ENCODE measurements at places on chromosomes 11 and 22.

GRCh38 chr11:35618497-35619115 is 346 bp downstream of the FJX1 start:
- no peak for DNase-seq

DNA sequence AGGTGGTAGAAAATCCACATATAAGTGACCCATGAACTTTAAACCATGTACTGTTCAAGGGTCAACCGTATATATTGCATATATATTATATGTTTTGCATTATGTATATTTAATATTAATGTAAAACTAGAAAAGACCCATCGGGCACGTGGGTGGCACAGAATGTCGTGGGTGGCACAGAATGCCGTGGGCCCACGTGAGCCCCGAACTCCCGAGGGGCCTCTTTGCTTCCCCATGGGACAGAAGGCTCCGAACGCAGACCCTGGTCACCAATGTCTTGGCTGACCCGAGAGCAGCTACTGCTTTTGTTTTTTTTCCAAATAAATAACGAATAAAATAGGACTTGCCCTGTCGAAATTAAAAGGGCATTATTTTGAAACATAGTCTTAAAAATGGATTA is 415.4 kb downstream of the BRD1 start:
- no peak for DNase-seq

DNA sequence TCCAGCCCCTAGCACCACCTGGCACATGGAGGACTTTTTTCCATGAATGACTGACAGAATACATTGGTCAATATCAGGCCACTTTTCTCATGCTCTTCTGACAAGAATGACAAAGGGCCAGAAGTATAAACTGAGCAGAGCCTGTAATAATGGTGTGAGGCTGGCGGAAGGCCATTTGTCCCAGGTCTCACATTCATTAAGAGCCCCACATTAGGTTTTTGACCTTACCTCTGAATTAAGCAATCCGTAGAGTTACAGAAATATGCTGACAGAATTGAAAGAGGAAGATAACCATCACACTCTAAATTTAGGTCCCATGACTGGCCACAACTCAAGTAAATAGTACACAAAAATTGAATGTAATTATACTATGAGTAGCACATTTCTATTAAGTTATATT is 55.2 kb downstream of the SYT9 start:
- DNase-seq: no peak

GRCh38 chr22:45210577-45210976 is 30.1 kb downstream of the KIAA0930 start:
- no peak for DNase-seq

- DNase-seq: no peak
Measured at GRCh38 chr22:47600281-47600680, 837.8 kb downstream of the TBC1D22A start.

GRCh38 chr11:9002920-9003572 is 755 bp downstream of the NRIP3 start:
- DNase-seq: no peak

DNA sequence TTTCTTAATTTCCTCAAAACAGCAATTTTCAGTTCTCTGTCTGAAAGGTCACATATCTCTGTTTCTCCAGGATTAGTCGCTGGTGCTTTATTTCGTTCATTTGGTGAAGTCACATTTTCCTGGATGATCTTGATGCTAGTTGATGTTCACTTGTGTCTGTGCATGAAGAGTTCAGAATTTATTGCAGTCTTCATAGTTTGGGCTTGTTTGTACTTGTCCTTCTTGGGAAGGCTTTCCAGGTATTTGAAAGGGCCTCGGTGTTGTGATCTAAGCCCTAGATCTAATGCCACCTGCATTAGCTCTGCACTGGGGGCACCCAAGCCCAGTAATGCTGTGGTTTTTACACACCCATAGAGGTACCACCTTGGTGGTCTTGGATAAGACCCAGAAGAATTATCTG is 228.9 kb downstream of the GUCY1A2 start:
- no peak for DNase-seq

- no peak for DNase-seq
Measured at GRCh38 chr11:76391811-76392475, 10.8 kb downstream of the GVQW3 start.

GRCh38 chr11:112971195-112971594 is 10.0 kb downstream of the NCAM1 start:
- DNase-seq: no peak

- DNase-seq: no peak
Measured at GRCh38 chr11:66708094-66708493, 20.9 kb downstream of the SPTBN2 start.

- peak; percentile 71 for DNase-seq
Measured at GRCh38 chr11:47399860-47400767, 8.3 kb upstream of the SLC39A13 start.

GRCh38 chr11:110022548-110022947 is 70.6 kb upstream of the ZC3H12C start:
- no peak for DNase-seq

- peak; percentile 46 for DNase-seq
Measured at GRCh38 chr11:69382131-69383128, 88.5 kb downstream of the MYEOV start.

DNA sequence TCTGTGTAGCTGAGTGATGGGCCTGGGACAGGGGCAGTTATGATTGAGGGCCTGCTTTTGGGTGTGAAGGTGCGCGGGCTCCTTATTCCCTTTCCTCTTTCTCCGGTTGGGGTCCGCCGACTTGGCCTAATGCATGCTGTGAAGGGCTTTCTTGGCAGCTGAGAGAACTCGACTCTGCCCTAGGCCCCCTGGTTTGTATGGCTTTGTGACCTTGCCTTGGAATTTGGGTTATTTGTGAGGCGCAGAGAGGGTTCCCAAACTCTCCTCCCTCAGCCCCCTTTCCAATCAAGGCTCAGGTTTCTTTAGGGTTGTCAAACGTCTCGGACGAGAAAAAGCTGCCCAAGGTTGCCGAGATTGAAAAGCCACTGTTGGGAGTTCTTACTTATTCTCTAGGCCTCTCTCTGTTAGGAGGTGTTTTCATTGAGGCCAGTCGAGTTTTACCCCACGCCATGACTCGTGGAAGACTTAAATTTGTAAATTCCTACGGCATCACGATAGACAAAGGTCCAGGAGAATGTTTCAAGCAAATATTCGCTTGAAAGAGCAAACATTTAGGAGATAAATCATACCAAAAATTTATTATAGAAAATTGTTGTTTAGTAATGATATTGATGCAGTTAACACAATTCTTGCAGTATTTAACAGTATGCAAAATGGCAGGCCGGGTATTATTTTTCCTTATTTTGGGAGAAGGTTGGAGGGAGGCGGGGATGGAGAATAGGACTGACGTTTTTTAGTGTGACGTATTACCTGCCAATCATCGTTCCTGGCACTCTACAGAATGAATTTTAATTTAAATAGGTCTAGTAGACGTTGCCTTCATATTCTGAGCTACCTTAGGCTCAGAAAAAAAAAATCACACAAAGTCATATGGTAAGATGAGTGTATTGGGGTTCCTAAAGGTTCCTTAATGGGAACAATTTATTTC is 689 bp downstream of the PDHX start:
- no peak for DNase-seq

- DNase-seq: no peak
Measured at GRCh38 chr11:3189196-3189843, 24.2 kb upstream of the OSBPL5 start.

DNA sequence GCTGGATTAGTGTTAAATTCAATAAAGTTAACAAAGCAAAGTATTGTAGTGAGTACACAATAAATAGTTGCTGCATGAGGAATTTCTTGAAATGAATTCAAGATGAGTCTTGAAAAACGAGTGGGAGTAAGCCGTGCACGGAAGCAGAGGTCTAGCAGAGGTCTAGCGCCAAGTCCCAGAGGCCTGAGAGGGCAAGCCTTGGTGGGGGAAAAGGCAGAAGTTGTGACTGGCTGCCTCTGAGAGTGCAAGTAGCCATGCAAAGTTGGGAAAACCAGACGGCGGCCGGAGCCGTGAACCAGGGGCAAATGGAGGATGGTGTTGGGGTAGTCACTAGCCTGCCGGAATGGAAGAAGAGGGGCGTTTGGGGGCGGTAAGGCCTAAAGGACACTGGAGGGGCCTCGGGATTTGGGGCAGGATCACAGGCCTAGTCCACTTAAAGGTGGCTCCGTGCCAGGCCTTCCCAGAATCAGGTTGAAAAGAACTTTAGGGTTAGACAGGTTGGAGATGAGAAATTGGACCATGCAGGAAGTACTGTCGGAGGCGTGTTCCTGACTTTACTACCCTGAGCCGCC is 379 bp upstream of the SLC3A2 start:
- no peak for DNase-seq

GRCh38 chr11:66904055-66904454 is 47.2 kb downstream of the LRFN4 start:
- DNase-seq: no peak

- no peak for DNase-seq
Measured at GRCh38 chr11:20754933-20755332, 85.5 kb downstream of the NELL1 start.

DNA sequence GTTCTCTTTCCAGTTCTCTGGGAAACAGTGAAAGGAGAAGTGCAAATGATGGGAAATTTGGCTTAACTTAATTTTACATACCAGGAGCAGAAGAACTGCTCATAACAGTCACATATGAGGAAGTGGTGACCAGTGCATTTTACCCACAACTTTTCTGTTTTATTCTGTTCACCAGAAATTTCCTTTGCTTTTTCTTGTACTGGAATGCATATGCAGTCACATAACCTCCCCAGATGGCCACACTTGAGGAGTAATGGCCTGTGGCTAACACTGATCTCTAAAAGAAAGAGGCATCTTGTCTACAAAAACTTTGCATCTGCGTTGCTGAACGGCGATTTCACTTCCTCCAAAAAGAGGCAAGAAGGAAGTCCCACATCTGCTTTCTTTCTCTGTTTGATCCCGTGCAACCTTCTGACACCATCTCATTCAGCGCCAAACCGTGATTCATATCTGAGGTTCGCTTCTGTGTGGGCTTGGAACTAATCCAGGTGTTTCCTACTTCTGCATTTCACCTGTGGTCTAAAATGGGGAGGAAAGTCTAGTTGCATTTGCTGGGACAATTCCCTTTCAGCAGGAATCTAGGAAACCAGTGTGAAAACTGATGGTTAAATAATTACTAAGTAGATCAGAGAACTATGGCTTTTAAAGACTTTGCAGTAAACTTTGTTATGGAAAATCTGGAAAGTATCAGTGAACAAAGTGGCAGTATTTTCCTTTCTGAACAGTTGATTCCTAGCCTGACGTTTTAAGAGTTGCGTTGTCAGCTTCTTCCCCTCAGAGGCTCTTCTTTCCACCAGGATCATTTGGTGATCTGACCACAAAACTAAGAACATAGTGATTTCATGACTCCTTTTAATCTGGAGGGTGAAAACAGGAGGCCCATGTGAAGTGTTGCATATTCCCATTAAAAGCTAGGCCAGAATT is 4.2 kb upstream of the MPEG1 start:
- DNase-seq: peak; percentile 95

DNA sequence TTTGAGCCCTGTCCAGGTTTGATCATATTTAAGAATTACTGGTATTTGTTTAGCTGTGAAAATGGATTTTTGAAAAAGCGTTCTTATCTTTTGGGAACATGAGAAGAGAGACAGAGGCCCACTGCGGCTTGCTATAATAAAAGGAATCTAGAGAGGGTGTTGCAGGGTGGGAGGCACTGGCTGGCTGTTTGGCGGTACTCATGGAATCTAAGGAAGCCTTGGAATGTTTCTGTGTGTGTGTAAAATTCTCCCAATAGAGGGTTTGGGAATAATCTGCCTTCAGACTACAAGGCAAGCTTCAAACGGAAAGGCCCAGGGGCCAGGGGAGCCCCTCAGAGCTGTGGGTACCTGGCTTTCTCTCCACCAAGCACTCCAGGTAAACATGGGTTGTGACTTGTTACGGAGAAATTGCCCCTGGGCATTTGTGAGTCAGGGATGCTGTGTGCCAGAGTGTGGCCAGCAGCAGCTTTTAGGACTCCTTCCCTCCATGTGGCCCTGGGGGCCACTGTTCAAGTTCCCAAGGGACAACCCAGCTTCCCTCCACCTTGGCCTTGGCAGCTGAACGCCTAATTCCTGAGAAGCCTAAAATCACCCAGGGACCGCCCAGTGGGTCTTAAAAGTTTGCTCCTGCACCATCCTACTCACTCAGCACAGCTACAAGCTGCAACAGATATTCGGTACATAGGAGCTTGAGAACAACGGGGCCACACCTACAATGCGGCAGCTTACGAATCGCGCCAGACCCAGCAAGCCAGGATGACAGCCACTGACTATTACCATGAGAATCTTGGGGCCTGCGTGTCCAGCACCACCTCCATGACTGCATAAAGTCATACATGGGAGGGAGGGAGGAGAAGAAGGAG is 14.1 kb upstream of the SYT8 start:
- DNase-seq: no peak

- DNase-seq: peak; percentile 29
Measured at GRCh38 chr11:62435846-62436660, 17.2 kb downstream of the SCGB1A1 start.

GRCh38 chr11:10604340-10604748 is 35.9 kb upstream of the LYVE1 start:
- no peak for DNase-seq

- DNase-seq: no peak
Measured at GRCh38 chr11:133693110-133693509, 152.2 kb downstream of the SPATA19 start.
